ENCODE measurements at places on chromosomes 7 and 10. TPM values are rescaled to one million over a fixed set of nuclear protein-coding genes. Genes with fewer than 3 reads are reported as not detected.
A peak's percentile ranks its signal among the peaks of the same experiment; 100 is the strongest.

FAM24B gene
- 0.68 TPM for total RNA-seq

IFIT1B gene
- not detected for total RNA-seq

COL13A1 gene
- 4.1 TPM for total RNA-seq

ANXA8 gene
- total RNA-seq, result not detected

CNPY1 gene
- total RNA-seq, result not detected

MOGAT3 gene
- not detected for total RNA-seq

DNA sequence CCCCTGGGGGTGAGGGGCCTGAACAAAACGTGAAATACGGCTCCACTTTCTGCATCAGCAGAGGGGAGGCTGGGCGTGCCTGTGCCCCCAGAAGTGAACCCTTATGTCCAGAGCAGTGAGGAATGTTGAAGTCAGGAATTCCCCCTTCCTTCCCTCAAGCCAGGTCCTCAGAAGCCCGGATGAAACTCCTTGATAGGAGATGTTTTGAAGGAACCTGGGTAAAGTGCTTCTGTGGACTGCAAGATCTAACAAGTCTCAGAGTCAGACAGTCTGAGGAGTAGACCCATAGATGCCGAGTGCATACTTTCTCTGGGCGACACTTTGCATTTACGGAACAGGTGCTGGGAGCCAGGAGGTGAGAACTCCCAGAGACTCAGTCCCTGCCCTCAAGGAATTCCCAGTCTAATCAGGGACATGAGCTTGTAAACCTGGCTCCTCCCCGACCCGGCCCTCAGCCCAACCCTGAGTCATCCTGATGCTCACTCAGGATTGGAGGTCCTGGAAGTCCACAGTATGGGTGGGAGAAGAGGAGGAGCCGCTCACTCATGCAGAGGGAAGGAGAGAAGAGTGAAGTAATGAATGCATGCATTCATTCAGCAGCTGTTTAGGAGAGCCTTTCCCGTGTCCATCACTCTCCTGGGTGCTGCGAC, 179.5 kb upstream of the ITGB1 start:
- no peaks in the 10 kb centered on the region for H3K27me3 ChIP-seq
- no peak overlapping the region for H3K27ac ChIP-seq
- H3K36me3 ChIP-seq, result no peaks in the 10 kb centered on the region
- no peaks in the 10 kb centered on the region for H3K4me1 ChIP-seq
- H3K4me3 ChIP-seq, result no peak overlapping the region

DNA sequence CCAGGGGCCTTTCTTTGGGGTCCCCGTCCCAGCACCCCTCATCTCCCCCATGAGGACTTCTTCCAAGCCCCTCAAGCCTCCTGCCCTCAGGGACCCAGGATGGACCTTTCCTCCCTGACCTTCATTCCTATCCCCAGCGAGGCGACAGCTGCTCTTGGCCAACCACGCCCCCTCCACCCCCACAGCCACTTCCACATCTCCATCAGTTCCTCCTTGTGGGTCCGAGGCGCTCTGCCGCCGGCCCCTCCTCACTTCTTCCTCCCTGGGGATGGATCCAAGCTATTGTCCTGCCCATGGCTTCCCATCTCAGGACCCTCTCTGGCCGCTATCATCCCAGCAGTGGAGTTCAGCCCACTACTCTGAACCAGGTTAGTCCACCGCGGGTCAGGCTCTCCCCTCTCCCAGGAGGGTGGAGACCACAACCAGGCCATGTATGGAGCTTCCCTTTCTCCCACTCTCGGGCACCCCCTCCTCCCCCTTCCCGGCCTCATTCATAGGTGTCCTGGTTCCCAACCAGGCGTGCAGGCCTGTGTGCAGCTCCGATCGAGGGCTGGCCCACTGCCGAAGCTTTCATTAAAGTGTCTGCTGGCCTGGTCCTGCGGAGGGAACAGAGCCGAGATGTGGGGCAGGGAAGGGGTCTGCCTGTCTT, 1.7 kb upstream of the SH2B2 start:
- peaks cover 22% of the 10 kb centered on the region for H3K4me1 ChIP-seq
- peak; percentile 50 for DNase-seq
- H3K4me3 ChIP-seq, result peak overlapping the region; percentile 6
- H3K36me3 ChIP-seq, result no peaks in the 10 kb centered on the region
- peak overlapping the region; percentile 93 for H3K27ac ChIP-seq
- H3K27me3 ChIP-seq, result no peaks in the 10 kb centered on the region

- no peak for DNase-seq
- H3K4me3 ChIP-seq, result no peak overlapping the region
- H3K36me3 ChIP-seq, result no peaks in the 10 kb centered on the region
- H3K27me3 ChIP-seq, result no peaks in the 10 kb centered on the region
- H3K4me1 ChIP-seq, result no peaks in the 10 kb centered on the region
- no peak overlapping the region for H3K27ac ChIP-seq
These were observed 11.5 kb downstream of the OR6B1 start for GRCh38 chr7:144011458-144012230.

- H3K36me3 ChIP-seq, result peaks cover 23% of the 10 kb centered on the region
- no peaks in the 10 kb centered on the region for H3K27me3 ChIP-seq
- H3K27ac ChIP-seq, result no peak overlapping the region
- DNase-seq, result no peak
- H3K4me1 ChIP-seq, result no peaks in the 10 kb centered on the region
- no peak overlapping the region for H3K4me3 ChIP-seq
These were observed 89.6 kb downstream of the ATXN7L1 start for GRCh38 chr7:105786520-105787470.

DNA sequence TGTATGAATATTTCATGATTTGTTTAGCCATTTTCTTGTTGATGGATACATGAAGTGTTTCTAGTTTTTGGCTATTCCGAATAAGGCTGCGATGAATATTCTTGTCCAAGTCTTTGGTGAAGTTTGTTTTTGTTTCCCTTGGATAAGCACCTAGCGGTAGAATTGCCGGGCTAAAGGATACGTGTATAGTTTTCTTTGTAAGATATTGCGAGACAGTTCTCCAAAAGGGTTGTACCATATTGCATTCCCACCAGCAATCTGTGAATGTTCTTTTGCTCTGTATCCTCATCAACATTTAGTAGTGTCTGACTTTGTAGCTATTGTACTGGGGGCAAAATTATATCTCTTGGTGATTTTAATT, 142.6 kb downstream of the DOCK1 start:
- DNase-seq, result no peak
- no peaks in the 10 kb centered on the region for H3K36me3 ChIP-seq
- no peaks in the 10 kb centered on the region for H3K27me3 ChIP-seq
- H3K4me1 ChIP-seq, result no peaks in the 10 kb centered on the region
- no peak overlapping the region for H3K4me3 ChIP-seq

DNA sequence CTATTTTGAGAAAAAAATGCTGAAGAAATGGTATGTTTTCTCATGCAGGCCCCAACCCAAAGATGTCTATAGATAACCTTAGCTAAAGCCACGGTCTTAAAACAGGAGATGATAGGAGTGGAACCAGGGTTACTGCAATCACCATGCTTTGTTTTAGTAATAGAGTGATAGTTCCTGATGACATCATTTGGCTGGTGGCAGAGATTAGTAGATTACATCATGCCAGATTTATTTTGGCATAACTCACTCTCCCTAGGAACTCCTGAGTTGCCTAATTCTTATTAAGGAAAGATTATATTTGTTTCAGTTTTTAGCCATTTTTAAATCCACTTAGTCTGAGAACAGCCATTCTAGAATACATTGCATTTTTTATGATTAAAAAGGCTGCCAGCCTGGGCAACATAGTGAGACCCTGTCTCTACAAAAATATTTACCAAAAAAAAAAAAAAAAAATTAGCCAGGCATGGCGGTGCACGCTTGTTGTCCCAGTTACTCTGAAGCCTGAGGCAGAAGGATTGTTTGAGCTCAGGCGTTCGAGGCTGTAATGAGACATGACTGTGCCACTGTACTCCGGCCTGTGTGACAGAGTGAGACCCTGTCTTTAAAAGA, 17.8 kb downstream of the ENO4 start:
- no peak overlapping the region for H3K27ac ChIP-seq
- no peaks in the 10 kb centered on the region for H3K36me3 ChIP-seq
- H3K4me3 ChIP-seq, result no peak overlapping the region
- no peak for DNase-seq
- peaks cover 3% of the 10 kb centered on the region for H3K27me3 ChIP-seq

DNA sequence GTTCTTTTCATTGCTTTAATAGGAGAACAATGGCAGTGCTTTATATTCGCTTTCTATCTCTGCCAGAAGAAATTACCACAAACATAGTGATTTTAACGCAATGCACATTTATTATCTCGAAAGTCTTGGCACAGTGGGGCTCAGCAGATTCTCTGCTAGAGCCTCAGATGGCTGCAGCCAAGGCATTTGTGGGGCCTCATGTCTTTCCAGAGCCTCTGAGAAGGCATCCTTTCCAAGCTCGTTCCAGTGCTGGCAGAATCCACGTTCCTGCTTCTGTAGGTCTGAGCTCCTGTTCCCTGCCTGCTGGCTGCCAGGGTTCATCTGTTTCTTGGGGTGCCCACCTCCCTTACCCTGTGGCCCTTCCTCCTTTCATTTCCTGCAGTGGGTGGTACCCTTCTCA, 60.2 kb downstream of the LRRC18 start:
- H3K4me1 ChIP-seq, result no peaks in the 10 kb centered on the region
- H3K4me3 ChIP-seq, result no peak overlapping the region
- DNase-seq, result no peak
- no peaks in the 10 kb centered on the region for H3K27me3 ChIP-seq
- no peak overlapping the region for H3K27ac ChIP-seq
- H3K36me3 ChIP-seq, result no peaks in the 10 kb centered on the region

- no peaks in the 10 kb centered on the region for H3K36me3 ChIP-seq
- peaks cover 24% of the 10 kb centered on the region for H3K4me1 ChIP-seq
- DNase-seq, result no peak
- no peak overlapping the region for H3K4me3 ChIP-seq
These were observed 81.0 kb downstream of the MKI67 start for GRCh38 chr10:128044961-128045832.

GRCh38 chr7:45367026-45367425, 207.1 kb upstream of the ADCY1 start:
- no peak overlapping the region for H3K4me3 ChIP-seq
- no peak for DNase-seq
- H3K27ac ChIP-seq, result no peak overlapping the region

- no peak for DNase-seq
- no peaks in the 10 kb centered on the region for H3K27me3 ChIP-seq
- no peaks in the 10 kb centered on the region for H3K4me1 ChIP-seq
- H3K27ac ChIP-seq, result no peak overlapping the region
These were observed 83.5 kb downstream of the IDE start for GRCh38 chr10:92490387-92490786.

- DNase-seq, result no peak
- H3K4me1 ChIP-seq, result no peaks in the 10 kb centered on the region
- no peaks in the 10 kb centered on the region for H3K27me3 ChIP-seq
These were observed 1200.3 kb upstream of the LRRN3 start for GRCh38 chr7:109890622-109891021.

- DNase-seq, result no peak
- no peak overlapping the region for H3K4me3 ChIP-seq
- H3K4me1 ChIP-seq, result no peaks in the 10 kb centered on the region
- no peak overlapping the region for H3K27ac ChIP-seq
- H3K27me3 ChIP-seq, result no peaks in the 10 kb centered on the region
These were observed 145.1 kb downstream of the C1GALT1 start for GRCh38 chr7:7327423-7327822.

DNA sequence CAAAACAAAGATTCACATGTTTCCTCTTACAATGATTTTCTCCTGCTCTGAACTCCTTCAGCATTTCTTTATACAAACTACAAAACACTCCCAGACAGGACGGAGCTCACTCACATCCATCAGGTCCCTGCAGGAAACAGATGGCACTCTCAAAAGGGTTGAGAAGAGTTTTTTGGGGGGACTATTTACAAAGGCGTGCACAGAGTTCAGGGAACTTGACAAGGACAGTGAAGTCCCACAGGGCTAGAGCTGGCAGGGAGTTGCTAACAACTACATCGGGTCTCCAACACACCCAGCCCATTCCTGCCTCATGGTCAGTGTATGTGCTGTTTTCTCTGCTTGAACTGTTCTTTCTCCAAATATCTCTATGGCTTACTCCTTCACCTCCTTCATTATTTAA, 24.7 kb upstream of the YAE1 start:
- no peak overlapping the region for H3K27ac ChIP-seq
- peaks cover 3% of the 10 kb centered on the region for H3K27me3 ChIP-seq
- H3K4me3 ChIP-seq, result no peak overlapping the region
- no peak for DNase-seq

DNA sequence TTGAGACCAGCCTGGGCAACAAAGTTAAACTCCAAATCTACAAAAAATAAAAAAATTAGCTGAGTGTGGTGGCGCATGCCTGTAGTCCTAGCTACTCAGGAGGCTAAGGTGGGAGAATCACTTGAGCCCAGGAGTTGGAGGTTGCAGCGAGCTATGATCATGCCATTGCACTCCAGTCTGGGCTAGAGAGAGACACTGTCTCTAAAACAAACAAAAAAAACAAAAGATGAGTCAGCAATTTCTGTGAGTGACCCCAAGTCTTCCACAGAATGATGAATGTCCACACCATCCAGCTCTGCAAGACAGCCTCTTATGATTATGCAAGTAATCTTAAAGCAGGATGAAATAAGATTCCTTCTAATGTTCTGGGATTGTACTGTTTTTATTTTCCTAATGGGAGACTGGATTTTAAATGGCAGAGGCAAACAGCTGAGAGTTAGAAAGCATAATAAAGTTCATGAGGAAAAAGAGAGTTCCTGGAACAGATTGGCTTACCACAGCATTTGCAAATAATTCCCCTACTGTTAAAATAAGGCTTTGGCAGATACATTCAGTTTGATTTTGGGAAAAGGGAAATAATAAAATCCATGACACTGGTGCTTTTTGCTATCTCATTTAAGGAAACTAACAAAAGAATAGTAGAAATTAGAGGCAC, 18.9 kb upstream of the PRKAR2B start:
- H3K36me3 ChIP-seq, result no peaks in the 10 kb centered on the region
- no peaks in the 10 kb centered on the region for H3K27me3 ChIP-seq
- no peak for DNase-seq
- no peak overlapping the region for H3K27ac ChIP-seq

- no peaks in the 10 kb centered on the region for H3K36me3 ChIP-seq
- peak overlapping the region; percentile 12 for H3K4me3 ChIP-seq
- peaks cover 8% of the 10 kb centered on the region for H3K4me1 ChIP-seq
- no peak for DNase-seq
- no peaks in the 10 kb centered on the region for H3K27me3 ChIP-seq
These were observed 126.1 kb upstream of the PRSS58 start for GRCh38 chr7:142383841-142384492.

- H3K4me1 ChIP-seq, result no peaks in the 10 kb centered on the region
- H3K36me3 ChIP-seq, result no peaks in the 10 kb centered on the region
- H3K27ac ChIP-seq, result no peak overlapping the region
- H3K4me3 ChIP-seq, result no peak overlapping the region
- peaks cover 11% of the 10 kb centered on the region for H3K27me3 ChIP-seq
- no peak for DNase-seq
These were observed 5.9 kb upstream of the ITGA8 start for GRCh38 chr10:15725603-15726002.

Data from heart right ventricle (tissue), 16 donors.